ENCODE measurements at places on chromosomes 5 and 9.

- no peak for DNase-seq
These were observed 32.2 kb downstream of the STXBP1 start for GRCh38 chr9:127644146-127644827.

DNA sequence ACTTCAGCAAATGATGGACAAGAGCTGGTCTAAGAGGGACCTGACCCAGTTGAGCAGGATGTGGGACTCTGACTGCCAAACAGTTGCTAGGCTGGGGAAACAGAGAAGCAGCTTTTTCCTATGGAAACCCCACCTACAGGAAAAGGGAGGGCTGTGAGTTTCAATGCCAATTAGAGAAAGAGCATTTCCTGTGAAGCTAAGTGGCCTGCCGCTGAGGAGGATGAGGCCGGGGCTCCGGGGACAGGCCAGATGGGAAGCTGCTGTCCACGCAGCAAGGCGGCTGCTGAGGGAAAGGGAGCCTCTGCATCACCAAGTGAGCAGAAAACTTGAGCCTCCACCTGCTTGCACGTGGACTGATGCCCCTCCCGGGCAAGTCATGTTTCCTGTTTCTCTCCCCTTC, at the start of gene PCDH12:
Gene PCDH12, minus strand, starts transcription at position 90 of the 400 bp plus-strand sequence. CDS start 351 bp downstream, outside the sequence.
- DNase-seq: no peak

- no peak for DNase-seq
These were observed 450.4 kb upstream of the CHD1 start for GRCh38 chr5:99379187-99379586.

DNA sequence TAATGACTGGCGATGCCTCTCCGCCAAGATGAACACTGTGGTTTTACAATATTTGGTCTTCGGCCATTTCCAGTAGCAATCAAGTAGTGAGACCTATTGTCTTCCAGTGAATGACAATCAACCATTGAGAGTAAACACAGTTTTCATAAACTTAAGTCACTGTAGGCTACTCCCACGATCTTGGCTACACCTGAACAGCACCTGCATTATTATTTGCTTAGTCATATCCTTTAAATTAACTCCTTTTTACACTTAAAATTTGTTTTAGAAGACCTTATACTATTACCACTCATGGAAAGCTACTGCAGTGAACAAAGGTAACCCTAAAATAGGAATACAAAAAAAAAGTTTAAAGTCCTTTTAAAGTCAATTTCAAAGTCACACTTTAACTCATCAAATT, 58.2 kb downstream of the ZNF354C start:
- no peak for DNase-seq
